Esophagus squamous epithelium (tissue), 5 donors: ENCODE measurements at places on chromosomes 11 and 22.

- no peak for DNase-seq
- H3K4me3 ChIP-seq, result no peak overlapping the region
- no peak overlapping the region for H3K27ac ChIP-seq
- H3K27me3 ChIP-seq, result no peaks in the 10 kb centered on the region
Measured at GRCh38 chr11:126485986-126486635, 130.6 kb downstream of the ST3GAL4 start.

GRCh38 chr11:69521457-69521856 is 40.0 kb downstream of the LINC01488 start:
- H3K4me3 ChIP-seq, result no peak overlapping the region
- no peak overlapping the region for H3K27ac ChIP-seq
- no peak for DNase-seq
- peaks cover 6% of the 10 kb centered on the region for H3K27me3 ChIP-seq
- H3K36me3 ChIP-seq, result no peaks in the 10 kb centered on the region

DNA sequence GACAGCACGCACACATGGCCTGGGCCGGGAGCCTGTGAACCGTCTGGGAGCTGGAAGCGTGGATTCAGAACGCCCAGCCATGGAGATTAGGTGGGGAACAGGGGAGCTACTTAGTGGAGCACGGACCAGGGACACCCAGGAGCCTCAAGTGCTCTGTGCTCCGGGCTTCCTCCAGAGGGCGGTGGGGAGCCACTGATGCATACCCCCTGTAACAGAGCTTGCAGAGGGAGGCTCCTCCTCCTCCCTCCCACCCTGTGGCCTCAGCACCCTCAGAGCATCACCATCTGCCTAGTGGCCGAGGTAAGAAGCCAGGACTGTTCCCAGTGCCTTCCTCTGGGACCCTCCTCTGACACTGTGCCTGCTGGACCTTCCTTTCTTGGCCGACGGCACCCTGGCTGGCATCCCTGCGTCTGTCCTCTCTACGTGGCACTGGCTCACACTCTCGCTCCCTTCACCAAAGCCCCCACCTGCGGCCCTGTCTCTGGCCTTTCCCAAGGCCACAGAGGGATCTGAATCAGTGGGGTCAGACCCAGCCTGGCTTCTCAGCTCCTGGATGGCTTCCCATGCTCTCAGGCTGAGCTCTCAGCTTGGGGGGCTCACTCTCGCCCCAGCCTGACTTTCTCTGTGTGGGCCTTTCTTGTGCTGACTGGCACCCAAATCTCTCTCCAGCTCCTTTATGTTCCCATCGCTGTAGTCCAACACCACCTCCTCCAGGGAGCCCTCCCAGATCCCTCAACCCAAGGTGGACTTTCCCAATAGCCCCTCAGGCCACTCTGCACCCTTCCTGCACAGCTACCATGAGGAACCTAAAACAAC is 780.9 kb downstream of the BRD1 start:
- H3K27me3 ChIP-seq, result no peaks in the 10 kb centered on the region
- H3K27ac ChIP-seq, result no peak overlapping the region
- no peak for DNase-seq
- no peaks in the 10 kb centered on the region for H3K4me1 ChIP-seq
- H3K4me3 ChIP-seq, result no peak overlapping the region
- no peaks in the 10 kb centered on the region for H3K36me3 ChIP-seq

DNA sequence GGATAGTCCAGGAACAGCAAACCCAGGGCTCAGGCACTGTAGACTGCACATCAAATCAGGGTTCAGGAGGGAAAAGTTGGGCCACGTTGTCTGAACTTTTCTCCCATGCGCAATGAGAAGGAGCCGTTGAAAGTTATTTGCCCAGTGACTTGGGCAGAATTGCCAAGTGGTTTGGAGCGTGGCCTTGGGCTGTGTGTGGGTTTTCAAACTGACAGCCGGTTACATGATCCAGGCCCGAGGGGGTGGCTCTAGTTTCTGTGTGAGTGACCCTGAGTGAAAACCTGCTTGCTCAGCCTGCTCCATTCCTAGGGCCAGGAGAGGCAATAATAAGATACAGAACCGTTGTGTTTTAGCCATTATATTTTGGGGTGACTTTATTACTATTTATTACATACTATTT is 20.3 kb downstream of the MB start:
- no peaks in the 10 kb centered on the region for H3K4me1 ChIP-seq
- H3K27ac ChIP-seq, result no peak overlapping the region
- no peaks in the 10 kb centered on the region for H3K36me3 ChIP-seq
- H3K27me3 ChIP-seq, result no peaks in the 10 kb centered on the region
- H3K4me3 ChIP-seq, result no peak overlapping the region
- DNase-seq, result no peak

GRCh38 chr11:60821827-60822599 is 19.9 kb upstream of the CCDC86 start:
- H3K4me1 ChIP-seq, result no peaks in the 10 kb centered on the region
- no peak for DNase-seq
- H3K4me3 ChIP-seq, result no peak overlapping the region
- no peak overlapping the region for H3K27ac ChIP-seq
